Fibroblast of villous mesenchyme (primary cell): ENCODE measurements at places on chromosomes 11 and 22. TPM values are rescaled to one million over a fixed set of nuclear protein-coding genes. Genes with fewer than 3 reads are reported as not detected.

POLD3 gene
- 9.0 and 13.8 TPM in 2 replicates for total RNA-seq

CHRDL2 gene
- not detected in 2 replicates for total RNA-seq

UBQLNL gene
- under 0.01 TPM in 2 replicates for total RNA-seq

MAPK8IP2 gene
- total RNA-seq = 0.32 and 0.43 TPM in 2 replicates

MMP10 gene
- total RNA-seq = 0.86 and 28.0 TPM in 2 replicates

MUS81 gene
- 71.2 and 75.7 TPM in 2 replicates for total RNA-seq

DNA sequence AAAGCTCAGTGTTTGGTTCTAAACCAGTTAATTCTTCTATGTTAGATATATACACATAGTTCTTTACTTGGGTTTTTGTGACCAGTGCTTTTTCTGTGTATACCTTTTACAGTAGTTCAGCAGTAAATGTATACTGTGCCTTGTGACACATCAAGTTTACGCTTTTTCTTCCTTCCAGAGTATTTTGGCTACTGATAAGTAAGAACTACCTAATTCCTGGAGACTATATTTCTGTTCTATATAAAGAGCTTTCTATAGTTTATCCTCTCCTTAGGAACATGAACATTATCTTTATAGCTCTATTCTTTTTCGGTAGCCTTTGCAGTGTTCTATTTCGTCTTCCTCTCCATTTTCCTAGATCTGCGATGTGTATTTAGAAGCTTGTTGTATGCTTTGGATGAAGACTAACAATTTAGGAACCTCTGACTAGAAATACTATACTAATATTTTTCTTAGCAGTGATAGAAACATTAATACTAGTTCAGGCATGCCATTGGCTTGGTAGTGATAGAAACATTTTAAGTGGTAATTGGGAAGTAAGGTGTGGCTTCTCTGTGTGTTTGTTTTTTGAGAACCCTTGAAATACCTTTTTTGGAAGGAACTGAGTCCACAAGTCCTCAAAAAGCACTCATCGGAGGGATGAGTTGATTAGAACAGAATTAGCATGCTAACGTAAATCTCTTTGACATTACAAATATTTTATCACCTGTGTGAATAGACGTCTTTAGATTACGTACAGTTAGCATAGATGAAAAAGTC is 74.6 kb downstream of the ARHGEF12 start:
- DNase-seq = no peak

DNA sequence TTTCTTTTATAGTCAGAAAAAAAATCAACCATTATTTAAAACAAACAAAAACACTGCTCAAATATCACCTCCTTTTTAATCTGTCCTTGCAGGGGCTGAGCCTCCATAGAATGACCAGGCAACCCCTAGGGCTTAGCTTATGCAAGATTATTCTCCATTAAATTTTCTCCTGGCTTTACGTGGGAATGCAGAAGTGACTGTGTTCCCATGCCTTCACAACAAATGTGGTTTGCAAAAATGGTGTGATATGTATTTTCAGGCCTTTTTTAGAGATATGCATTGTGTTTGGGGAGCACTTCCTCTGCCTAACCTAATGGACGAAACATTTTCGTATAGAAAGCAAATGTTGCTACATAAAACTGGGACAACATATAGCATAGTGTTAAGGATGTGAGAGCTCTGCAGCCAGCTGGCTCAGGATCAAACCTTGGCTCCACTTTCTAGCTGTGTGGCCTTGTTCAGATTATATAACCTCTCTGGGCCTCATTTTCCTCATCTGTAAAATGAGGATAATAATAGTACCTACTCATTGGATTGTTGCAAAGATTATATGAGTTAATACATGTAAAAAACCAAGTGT is 82.6 kb downstream of the PARVA start:
- DNase-seq = peak; percentile 59

GRCh38 chr11:112864672-112865071 is 96.5 kb upstream of the NCAM1 start:
- DNase-seq = no peak

DNA sequence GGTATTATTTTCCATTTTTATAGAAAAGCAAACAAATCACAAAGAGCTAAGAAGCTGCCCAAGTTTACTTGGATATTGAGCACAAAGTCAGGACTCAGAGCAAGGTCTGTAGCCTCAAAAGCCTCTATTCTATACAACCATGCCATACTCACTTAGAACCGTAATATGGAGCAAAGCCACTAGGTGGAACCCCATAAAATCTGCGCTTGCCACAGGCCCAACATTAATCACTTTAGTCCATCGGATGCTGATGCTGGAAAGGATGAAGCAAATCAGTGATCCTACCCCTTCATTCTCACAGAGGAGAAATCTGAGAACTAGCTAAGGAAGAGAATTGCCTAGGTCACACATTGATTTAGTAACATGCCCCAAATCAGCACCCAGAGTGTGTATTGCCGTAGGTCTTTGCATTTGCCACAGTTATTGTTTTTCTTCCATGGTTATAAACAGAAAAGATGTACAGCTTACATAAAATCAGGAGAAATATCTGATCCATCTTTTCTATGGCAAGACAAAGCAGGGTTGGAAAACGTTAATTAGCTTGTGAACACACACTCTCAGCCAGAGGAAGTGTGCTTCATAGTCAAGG is 56.7 kb upstream of the RAB38 start:
- DNase-seq = peak; percentile 57

DNA sequence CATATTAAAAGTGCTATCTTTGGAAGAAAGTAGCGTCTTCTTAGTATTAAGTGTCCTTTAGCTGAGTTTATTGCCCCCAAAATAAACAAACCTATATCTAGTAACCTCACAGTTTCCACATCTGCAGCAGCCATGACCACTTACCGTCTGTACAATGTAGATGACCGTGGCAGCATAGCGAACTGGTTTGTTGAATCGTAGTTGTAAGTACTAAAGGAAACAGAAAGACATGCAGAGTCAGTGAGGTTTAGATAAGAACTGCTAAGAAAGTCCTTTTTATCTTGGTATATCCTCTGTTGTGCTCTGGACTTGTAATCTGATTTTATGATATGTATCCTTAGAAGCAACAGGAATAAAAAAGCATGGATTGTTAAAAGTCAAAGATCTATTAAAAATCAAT is 9.4 kb downstream of the SLC5A12 start:
- peak; percentile 48 for DNase-seq

- DNase-seq = no peak
Measured at GRCh38 chr22:39270792-39271191, 26.0 kb upstream of the PDGFB start.

DNA sequence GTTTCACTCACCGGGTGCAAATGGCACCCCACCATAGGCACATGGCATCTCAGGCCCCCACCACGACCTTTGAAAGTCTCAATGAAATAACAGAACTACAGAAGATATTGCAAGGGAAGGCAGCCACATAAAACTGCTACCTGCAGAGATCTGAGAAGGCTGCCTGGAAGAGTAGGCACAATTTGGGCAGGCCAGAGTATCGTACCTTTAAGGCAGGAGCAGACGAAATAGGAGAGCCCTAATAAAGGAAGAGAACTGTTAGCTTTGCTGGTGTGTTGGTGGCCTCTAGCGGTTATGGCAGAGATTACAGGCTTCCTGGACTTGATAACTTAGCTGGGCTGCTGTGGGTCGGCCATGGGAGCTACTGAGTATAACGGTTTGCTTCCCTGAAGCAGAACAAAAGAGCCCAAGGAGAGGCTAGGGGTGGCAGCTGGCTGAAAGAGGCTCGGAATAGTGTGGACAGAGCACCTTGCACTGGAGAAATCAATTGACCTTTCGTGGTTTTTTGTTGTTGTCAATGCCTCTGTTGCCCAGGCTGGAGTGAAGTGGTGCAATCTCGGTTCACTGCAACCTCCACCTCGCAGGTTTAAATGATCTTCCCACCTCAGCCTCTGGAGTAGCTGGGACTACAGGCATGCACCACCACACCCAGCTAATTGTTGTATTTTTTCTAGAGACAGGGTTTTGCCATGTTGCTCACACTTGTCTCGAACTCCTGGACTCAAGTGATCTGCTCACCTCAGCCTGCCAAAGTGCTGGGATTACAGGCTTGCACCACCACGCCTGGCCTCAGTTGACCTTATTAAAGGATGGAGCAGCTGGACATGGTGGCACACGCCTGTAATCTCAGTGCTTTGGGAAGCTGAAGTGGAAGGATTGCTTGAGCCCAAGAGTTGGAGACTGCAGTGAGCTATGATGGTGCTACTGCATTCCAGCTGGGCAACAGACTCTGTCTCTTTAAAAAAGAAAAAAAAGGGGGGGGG is 4.8 kb downstream of the SDF2L1 start:
- DNase-seq = peak; percentile 81

DNA sequence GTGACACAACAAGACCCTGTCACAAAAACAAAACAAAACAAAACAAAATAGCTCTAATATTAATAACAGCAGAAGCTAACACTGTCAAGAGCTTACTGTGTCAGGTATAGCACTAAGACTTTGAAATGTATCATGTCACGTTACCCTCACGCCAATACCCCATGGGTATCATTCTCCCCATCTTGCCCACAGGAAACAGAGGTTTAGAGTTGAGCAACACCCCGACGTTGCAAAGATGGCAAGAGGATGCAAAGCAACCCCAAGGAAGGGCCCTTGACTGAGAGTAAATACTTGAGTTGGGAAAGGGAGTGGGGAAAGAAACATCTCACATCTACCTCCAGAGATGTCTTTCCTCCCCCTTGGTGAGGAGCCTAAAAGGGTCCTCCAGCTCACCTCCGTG is 366.8 kb downstream of the LARGE1 start:
- DNase-seq = no peak

DNA sequence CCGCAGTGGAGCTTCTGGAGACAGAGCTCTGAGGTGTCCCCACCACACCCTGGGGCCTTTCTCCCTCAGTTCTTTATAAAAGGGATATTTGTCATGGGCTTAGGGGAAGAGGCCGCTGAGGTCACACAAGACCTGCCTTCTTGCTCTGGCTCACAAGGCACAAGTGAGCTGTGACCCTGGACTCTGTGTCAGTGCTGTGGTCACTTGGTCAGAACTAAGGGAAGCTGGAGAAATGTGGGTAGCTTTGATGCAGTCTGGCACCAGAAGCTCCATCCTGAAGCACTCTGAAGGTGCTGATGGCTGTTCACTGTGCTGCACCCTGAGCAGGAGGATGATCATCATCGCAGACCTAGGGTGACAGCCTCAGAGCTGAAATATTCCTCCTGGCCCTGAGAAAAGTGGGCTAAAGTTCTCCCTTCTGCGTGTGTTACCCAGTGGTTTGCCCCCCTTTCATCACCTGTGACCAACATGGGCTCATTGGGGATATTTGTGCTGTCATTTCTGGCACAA is 28.1 kb upstream of the VPREB1 start:
- no peak for DNase-seq

GRCh38 chr11:47591764-47592163 is 2.4 kb downstream of the C1QTNF4 start:
- no peak for DNase-seq

DNA sequence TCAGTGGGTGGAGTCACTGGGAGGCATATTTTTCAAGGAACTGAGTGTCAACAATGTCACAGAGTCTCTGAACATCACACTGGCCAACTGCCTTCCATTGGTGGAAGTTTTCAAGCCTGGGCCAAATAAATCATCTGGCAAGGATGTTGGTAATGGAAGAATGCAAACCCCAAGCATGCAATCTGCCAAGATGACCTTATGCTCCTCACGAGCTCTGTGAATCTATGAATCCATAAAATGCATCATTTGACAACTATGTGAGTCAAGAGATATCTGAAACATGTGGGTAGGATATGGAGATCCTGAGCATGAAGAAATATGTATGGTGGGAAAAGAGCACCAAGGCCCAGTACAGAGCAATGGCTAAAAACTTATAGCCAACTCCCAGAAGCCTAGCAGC is 122.2 kb downstream of the PLEKHA7 start:
- peak; percentile 74 for DNase-seq

GRCh38 chr11:20372081-20372626 is 8.6 kb downstream of the HTATIP2 start:
- no peak for DNase-seq
